D721Med (cell line): ENCODE measurements at places on chromosomes 12 and 14.

- DNase-seq: no peak
Measured at GRCh38 chr14:88975043-88975830, 150.8 kb downstream of the TTC8 start.

GRCh38 chr12:21483531-21483930 is 17.9 kb downstream of the RECQL start:
- no peak for DNase-seq

DNA sequence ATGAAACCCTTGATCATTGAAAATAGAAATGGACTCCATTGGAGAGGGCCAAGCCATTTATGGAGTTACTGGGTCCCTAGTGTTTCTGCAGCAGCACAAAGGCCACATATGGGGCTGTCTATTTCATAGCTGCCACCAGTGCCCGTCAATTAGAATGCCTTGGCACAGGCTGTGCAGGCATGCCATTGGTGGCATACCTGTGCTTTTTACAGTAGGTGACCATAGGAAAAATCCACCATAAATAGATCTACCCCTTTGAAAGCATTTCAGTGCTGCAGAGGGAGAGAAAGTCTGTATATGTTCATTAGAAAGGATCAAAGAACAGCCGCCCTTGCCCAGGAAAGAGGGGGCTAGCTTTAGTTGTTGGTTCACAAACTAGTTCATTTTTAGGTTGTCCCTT is 13.1 kb downstream of the MYBPC1 start:
- DNase-seq: no peak

- no peak for DNase-seq
Measured at GRCh38 chr12:115941362-115941761, 336.1 kb downstream of the MED13L start.

DNA sequence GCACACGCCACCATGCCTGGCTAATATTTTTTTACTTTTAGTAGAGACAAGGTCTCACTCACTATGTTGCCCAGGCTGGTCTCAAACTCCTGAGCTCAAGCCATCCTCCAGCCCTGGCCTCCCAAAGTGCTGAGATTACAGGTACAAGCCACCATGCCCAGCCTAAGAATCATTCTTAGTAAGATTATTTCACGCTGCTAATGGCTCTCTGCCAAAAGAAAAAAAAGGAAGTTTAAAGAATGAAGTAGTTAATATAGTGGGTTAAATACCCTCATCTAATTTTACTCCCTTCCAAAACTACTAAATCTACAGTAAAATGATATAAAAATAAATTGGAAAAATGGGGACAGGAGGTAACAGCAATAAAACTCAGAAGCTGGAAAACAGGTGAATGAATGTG is 2.6 kb downstream of the ETFRF1 start:
- no peak for DNase-seq

DNA sequence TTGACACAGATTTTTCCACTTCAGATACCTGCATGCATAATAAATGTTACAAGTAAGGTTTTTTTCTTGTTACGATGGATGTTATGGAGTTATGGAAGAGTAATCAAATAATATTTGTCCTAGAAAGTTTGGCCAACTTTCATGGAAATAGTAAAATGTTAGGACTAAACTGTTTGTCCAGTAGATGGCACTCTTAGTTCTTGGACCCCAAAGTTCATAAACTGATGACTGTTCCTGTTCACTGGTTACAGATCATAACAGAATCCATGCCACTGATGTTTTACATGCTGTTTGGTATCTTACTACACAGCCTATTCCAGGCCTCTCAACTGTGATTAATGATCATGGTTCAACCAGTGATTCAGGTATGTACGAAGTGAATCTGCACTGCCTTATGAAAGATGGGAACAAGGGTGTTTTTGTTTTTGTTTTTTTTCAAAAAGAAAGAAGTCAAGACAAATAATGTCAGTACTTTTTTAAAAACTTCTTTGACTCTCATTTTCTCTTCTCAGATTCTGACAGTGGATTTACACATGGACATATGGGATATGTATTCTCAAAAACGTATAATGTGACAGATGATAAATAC is 48.8 kb upstream of the SLCO1C1 start:
- no peak for DNase-seq

- no peak for DNase-seq
Measured at GRCh38 chr12:96166765-96167164, 27.4 kb upstream of the ELK3 start.

- DNase-seq: no peak
Measured at GRCh38 chr12:105982022-105982421, 156.7 kb downstream of the NUAK1 start.

- DNase-seq: no peak
Measured at GRCh38 chr12:105279460-105280056, 43.6 kb upstream of the APPL2 start.

- DNase-seq: no peak
Measured at GRCh38 chr12:43676183-43676813, 82.3 kb downstream of the PUS7L start.

GRCh38 chr14:83355609-83356008 is 1822.0 kb upstream of the SEL1L start:
- DNase-seq: no peak

GRCh38 chr12:72030277-72030676 is 91.6 kb downstream of the TPH2 start:
- DNase-seq: no peak

DNA sequence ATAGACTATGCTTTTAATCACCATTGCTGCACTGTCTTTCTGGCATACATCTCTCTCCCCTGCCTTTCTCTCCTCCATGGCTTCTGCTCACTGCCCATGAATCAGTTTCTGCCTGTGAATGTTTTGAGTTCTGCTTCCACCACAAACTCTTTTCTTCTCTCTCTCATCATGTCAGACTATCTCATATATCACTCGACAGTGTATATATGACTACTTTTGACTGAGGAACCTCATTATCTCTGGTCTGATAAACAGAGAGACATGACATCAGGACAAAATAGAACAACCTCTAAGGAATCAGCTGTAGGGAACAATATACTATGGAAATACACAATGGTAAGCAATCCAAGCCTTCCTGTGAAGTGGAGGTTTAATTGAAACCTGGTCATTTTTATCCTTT is 177.9 kb downstream of the FOXA1 start:
- no peak for DNase-seq

DNA sequence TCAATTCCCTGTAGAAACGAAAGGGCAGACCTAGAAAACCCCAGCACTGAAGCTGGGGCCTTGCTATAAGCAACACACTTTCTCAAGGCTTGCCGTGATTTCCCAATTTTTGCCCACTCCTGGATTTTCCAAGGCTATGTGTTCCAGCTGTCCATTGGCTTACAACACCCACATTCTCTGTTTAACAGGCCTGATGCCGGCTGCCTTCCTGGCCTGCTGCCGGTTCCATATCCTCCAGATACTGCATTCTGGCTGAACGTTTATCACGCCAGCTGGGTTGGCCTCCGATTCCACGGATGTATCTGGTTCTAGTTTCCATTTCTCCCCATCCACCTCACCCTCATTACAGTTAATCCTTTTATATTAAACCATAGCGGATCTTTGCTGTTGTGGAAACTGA is 2.0 kb upstream of the PCNX1 start:
- DNase-seq: no peak

DNA sequence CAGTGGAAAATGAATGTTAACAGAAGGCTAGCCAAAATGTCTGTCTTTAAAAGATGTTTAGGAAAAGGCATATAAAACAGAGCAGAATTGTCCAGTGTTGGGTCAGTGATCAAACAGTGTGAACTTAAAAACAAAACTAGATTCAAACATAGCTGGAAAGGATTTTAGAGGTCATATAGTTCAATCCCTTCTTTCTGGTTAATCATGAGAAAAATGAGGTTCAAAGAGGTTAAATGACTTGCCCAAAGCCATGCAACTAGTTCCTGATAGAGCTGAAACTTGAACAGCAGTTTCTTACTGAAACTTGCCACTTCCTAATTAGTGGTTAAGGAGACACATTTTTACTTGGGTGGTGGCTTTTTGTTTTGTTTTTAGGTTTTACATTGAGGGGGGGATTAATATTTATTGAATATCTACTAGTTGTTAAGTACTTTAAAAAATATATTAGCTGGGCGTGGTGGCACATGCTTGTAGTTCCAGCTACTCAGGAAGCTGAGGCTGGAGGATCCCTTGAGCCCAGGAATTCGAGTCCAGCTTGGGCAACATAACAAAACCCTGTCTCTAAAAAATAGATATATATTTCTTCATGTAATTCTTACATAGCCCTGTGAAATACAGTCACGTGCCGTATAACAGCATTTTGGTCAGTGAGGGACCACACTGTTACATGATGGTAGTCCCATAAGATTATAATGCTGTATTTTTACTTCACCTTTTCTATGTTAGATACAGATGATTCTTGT is 20.4 kb downstream of the ACVR1B start:
- no peak for DNase-seq

DNA sequence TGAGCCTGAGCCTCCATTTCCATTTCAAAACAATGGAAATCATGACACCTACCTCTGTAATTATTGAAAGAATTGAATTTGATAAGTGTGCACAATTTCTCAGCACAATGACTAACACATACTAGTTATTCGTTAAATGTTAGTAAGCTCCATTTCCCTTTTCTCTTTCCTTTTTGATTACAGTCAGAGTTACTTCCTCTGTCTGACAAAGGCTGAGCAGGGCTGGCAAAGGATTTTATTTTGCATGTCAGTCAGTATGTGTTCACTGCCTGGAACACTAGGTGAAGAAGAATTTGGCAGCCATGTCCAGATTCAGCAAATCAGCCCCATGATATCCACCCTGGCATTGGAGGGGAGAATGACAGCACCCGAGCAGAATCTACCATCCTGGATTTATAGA is 12.2 kb upstream of the RHOJ start:
- DNase-seq: no peak

GRCh38 chr12:88416786-88417185 is 163.5 kb downstream of the KITLG start:
- DNase-seq: no peak
